ENCODE measurements at places on chromosomes 3 and 15.

GRCh38 chr15:64950888-64951287 is 38.8 kb downstream of the SPG21 start:
- DNase-seq, result no peak

DNA sequence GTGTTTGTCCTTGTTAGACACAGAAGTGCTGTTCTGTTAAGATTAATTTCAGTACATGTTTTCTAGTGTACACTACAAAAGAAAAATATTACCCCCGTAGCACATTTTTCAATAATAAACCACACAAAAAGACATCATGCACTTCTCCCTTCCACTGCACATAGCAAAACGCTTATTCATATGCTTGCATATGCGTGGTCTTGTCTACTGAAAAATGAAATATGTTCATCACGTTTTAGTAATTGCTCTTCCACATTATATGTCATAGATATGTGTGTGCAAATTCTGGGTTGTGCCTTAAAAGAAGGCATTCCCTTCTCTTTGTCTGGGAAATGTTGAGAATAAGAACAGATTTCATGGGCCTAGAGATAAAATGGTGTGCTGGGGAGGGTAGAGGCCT is 353.9 kb downstream of the NSUN3 start:
- no peak for DNase-seq

- no peak for DNase-seq
These were observed 69.2 kb downstream of the GOLGA8B start for GRCh38 chr15:34514251-34514670.

- DNase-seq, result no peak
These were observed 916 bp downstream of the IL17RD start for GRCh38 chr3:57164217-57164656.

DNA sequence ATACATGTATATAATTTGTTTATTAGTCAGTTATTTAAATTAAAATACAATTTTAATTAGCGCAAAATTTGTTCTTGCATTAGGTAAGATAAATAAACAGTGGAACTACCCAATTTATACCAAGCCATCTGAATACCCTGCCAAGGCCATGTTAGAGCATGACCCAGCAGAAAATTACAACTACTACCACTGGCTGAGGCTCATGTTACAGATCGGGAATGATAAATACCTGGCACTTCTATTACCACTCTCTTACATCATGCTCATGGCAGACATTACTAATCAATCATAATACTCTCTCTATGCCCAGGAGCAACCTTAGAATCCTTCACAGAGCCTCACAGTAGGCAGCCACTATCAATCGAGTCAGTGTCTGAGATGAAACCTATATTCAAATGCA is 21.2 kb upstream of the LMOD3 start:
- DNase-seq, result peak; percentile 1

DNA sequence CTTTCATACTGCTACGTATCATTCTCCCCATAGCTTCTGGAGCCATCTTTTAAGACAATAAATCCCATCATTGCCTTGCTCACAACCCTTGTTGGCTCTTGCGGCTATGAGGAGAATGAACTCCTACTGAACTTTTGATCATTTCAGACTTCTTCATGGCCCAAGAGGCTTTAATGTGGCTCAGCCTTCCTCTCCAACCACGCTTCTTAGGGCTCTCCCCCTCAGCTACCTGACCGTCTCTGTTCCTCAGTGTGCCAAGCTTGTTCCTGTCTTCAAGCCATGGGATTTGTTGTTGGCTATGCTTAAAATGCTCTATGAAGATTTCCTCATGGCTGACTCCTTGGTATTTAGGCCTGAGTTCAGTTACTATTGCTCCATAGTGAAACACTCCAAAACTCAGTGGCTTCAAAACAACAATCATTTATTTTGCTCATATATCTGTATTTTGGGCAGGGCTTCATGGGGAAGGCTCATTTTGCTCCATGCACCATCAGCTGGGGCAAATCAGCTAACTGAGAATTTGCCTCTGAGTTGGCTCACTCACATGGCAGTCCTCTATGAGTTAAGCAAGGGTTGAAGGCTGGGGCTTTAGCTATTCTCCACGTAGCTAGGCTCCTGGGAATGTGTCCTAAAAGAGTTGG is 47.5 kb downstream of the FOXL2 start:
- DNase-seq, result no peak
